ENCODE measurements at places on chromosomes 1 and 21.

DNA sequence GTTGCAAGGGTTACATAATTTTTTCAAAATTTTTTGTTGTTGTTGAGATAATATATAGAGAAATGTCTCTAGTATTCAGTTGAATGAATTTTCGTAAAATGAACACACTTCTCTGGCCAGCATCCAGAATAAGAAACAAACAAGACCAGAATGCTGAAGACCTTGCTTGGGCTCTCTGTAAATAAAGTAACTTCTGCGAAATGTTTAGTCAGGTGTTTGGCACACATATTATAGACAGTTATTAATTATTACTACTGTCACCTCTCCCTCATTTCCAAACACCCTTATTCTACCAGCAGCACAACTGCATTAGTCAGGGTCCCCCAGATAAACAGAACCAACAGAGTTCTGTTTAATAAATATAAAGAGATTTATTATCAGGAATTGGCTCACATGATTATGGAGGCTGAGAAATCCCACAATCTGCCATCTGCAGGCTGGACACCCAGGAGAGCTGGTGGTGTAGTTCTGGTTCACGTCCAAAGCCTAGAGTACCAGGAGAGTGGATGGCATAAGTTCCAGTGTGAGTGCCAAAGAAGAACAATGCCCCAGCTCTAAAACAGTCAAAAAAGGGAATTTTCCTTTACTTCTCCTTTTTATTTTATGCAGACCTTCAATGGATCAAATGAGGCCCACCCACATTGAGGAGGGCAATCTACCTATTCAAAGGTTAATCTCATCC, 44.1 kb upstream of the KCND3 start:
- DNase-seq, result no peak

GRCh38 chr1:32486463-32487113, 21.7 kb downstream of the ZBTB8B start:
- no peak for DNase-seq

- no peak for DNase-seq
These were observed 74.6 kb downstream of the DISP1 start for GRCh38 chr1:222889440-222889839.

DNA sequence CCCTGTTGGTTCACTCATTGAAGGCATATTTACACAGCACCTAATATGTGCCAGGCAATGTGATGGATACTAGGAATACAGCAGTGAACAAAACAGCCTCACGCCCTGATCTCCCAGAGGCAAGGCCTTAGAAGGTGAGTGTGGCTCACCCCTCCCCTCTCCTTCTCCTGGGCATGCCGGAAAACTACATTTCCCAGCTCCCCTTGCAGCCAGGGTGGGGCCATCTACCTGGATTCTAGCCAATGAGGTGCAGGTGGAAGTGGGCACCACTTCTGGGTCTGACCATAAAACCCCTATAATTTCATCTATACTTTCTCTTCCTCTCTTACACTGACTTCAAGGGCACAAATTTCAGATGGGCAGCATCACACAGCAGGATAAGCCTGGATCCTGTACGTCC, 63.8 kb downstream of the FBXO2 start:
- DNase-seq, result no peak

DNA sequence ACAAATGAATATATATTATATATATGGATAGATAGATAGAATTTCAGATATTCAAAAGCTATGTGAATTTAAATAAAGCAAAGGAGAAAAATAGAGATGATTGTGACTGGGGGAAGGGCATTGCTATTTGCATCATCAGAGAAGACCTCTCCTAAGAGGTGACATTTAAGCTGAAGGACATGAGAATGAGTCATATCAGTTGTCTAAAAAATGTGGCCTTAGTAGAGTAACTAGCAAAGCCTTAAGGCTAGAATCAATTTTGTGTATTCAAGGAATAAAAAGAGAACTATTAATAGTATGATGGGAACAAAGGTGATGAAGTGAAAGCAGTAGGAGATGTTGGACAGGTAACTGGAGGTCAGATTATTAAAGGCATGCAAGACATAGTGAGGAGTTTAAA, 34.8 kb upstream of the SLC35F3 start:
- DNase-seq, result no peak

GRCh38 chr1:156812293-156812990, 4.2 kb downstream of the SH2D2A start:
- DNase-seq, result no peak

- no peak for DNase-seq
These were observed 61.4 kb upstream of the PTGS2 start for GRCh38 chr1:186741640-186742039.
